ENCODE measurements at places on chromosomes 6 and 20.

GRCh38 chr6:168715643-168716481 is 274.9 kb downstream of the SMOC2 start:
- DNase-seq, result no peak

DNA sequence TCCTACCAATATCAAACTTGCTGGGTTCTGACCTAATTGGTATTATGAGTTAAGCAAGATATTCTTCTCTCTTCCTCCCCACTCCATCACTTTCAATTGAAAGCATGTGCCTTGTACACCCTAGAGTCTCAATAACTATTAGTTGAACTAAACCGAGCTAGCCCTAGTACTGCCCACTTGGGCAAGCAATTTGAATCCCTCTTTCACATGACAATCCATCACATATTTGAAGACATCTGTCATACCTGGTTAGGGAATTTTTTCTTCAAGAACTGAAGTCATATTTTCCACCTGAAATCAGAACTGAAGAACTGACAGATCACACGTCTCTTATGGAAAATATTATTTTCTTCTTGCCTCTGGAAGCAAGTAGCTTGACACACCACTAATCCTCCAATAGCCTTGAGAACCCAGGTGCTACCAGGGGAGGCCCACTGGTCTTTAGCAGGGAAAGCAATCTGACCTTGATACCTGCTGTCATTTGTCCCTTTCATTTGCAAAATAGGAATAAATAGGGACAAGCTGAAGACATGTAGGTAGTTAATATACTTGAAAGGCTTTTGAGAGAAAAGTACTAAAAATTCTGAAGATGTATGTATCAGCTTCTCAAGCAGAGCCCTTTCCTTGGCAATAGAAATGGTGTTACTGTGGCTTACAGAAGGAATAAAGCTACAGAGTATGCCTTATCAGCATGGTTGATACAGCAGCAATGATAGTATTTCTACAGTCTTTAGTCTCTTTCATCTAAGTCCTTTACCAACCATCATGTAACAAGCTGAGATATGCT is 71.4 kb downstream of the GJA10 start:
- DNase-seq, result no peak

GRCh38 chr20:62704341-62704948 is 4.2 kb upstream of the NTSR1 start:
- no peak for DNase-seq

DNA sequence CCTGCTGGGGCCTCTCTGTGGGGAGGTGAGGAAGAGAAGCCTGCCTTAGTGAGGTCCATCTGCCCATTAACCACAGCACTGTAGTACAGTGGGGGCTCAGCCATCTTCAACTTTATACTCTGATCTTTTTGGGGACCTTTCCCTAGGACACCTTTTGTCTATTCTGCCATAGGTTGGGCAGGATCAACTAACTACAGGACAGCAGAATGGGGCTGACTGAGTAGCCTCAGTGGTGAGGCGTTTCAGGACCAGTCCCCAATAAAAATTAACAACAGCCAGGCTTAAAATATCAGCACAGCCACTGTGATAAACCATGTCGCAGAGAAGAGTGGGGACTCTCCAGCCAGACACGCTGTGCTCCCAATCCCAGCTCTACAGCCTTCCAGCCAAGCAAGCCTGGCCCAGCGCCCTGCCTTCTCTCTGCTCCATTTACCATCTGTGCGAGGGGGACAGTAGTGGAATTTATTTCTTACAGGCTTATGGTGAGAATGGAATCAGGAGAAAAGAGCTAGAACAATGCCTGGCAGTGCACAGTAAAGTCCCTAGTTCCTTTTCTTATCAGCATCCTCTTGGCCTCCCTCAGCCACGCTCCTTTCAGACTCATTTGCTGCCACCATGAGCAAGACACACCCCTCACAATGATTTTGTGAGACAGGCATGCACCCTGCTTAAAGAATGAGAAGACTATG is 75.5 kb downstream of the SLC22A23 start:
- no peak for DNase-seq

GRCh38 chr20:45323731-45324130 is 15.6 kb upstream of the MATN4 start:
- no peak for DNase-seq

DNA sequence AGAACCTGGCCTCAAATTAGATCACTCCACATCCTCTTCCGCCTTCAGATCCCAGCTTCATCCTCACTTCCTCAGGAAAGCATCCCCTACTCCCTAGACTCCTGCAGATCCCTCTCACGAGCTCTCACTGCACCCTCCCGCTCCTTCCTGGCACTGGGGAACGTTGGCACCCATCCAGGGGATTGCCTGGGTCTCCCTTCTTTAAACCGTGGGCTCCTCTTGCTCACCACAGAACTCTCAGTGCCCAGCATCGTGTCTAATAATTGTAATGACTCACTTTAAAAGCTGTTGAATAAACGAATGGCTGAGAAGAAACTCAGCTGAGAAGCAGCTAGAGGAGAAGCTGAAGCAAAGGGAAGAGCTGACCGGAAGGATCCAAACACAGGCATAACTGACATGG is 20.4 kb downstream of the ZC3H12D start:
- DNase-seq, result no peak

DNA sequence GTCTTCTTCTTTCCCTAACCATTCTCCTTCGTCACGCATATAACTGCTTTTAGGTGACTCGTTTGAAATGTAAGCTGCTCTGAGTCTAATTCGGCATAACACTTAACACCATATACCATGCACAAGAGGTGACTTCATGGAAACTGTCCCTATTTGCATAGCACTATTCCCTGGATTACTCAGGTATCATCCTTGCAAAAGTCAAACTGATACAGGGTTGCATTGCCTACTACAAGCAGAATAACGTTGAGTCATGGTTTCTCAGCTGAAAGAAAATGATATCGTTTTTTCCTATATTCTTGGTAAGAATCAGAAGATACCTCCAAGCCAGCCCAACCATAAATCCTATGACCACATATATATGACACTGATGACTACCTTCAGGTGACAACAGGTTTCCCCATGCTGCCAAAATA is 227.5 kb downstream of the ATXN1 start:
- DNase-seq, result no peak

GRCh38 chr20:62482146-62482809 is 6.5 kb upstream of the GATA5 start:
- DNase-seq, result no peak

DNA sequence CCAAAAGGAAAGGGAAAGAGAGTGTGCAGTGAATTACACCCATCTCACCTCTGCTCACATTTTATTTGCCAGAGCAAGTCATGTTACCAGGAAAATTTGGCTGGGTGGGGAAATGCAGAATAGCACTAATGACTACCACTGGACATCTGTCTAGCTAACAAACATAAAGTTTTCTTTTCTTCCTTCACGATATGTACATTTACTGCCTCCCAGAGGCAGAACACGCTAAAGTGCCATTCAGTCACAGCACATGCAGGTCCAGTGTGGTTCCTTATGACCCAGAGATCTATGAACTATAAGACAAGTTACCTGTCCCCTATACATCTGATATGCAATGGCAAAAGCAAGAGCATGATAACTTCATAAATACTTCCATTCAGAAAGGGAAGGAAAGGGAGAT is 194.1 kb downstream of the OGFRL1 start:
- no peak for DNase-seq

DNA sequence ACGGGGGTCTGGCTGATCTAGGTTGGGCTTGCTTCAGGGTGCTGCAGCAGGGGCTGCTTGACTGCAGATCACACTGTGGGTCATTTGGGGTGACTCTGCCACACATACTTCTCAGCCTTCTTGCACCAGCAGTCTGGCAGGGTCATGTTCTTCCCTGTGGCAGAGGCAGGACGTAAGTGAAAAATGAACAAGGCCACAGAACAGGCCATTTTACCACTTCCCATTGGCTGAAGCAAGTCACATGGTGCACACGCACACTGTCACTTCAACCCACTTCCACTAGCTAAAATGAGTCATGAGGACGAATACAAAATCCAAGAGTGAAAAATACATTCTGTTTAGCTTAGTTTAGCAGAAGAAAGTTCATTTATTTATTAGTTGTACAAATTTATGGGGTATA is 168.6 kb upstream of the GGTLC1 start:
- no peak for DNase-seq

- no peak for DNase-seq
Observed at GRCh38 chr20:53312957-53313356, 280.7 kb downstream of the ZNF217 start.

GRCh38 chr6:127468936-127469335 is 9.7 kb upstream of the KIAA0408 start:
- no peak for DNase-seq

DNA sequence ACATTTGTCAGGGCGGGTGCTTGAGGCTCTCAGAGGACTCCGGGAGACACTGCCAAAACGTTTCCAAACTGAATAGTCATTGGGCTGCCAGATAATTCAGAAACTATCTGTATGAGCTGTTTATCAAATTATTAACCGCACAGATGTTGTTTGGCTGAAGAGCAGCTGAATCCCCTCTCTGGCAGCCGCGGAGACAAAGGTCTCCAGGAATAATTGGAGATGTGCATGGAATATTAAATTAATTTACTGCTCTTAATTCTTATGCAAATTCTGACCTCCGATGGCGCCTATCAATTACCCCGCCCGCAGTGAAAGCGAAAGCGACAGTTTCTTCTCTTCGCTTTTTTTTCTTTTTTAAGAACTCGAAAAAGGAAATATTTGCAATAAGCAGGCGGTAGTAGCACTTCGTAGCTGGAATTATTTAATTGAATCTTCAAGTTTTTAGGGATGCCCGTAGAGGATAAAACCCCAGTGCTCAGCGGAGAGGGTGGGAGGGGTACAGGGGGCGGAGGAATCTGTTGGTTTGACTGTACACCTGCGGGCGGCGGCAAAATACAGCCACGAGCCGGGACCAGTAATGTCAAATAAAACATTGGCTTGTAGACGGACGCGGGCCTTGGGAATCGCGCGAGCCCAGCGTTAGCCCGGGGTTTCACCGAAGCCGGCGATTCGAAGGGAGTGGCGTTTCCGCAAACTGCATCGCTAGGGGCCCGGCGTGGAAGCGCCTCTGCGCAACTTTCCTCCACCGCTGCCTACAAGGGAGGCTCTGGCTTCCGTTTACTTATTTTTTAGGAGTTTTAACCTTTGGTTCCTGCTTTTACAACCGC is 6.2 kb downstream of the LINC00237 start:
- peak; percentile 24 for DNase-seq

DNA sequence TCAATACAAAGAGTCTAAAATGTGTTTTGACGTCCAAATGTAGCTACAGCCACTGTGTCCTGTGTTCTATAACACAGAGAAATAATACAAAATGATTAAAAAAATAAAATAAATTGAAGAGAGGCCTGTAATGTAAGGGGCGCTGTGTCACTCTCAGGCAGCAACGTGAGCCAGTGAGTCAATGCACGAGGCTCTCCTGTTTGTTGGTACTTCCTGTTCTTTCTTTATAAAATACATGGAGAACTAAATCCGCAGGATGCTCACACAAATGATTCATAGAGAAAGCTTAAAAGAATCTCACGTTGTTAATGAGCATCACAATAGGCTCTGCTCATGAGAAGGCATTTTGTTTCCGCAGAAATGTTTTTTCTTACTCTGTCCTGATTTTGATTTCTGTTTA is 635.0 kb upstream of the AGPAT4 start:
- no peak for DNase-seq

DNA sequence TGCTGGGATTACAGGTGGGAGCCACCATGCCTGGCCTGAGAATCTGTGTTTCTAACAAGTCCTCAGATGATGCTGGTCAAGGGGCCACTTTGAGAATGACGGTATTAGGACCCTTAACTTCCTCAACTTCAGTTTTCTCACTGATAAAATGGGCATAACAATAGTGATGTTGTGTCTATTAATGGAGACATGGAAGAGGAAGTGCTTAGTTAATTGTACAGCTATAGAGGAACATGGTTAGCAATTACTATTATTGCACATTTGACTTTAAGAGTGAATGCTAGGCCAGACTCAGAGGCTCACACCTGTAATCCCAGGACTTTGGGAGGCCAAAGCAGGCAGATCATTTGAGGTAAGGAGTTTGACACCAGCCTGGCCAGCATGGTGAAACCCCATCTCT is 12.7 kb downstream of the DPPA5 start:
- DNase-seq, result no peak

All from stimulated activated CD4-positive, alpha-beta T cell treated with anti-CD3 and anti-CD28 coated beads, Interleukin-15, amount 100 ng/mL, for 48 hours (primary cell).